Uterus (tissue), 4 donors: ENCODE measurements at places on chromosomes 2 and 18. TPM values are rescaled to one million over a fixed set of nuclear protein-coding genes. Genes with fewer than 3 reads are reported as not detected.

The GPR75 gene
- 2.1 TPM for total RNA-seq

DNA sequence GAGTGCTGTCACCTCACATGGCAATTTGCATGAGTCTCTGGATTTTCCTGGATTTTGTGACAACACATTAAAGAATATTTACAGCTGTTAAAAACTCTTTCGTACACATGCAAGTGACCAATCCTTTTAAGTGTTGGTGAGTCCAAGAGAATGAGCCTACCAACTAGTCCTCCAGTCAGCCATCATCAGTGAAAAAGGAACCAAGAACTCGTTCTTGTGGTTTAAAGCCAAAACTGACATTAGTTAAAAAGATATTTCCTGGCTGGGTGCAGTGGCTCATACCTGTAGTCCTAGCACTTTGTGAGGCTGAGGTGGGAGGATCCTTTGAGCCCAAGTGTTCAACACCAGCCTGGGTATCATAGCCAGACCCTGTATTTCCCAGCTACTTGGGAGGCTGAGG is 215.4 kb upstream of the ITGA4 start:
- H3K4me1 ChIP-seq = no peaks in the 10 kb centered on the region
- no peak overlapping the region for H3K4me3 ChIP-seq
- no peaks in the 10 kb centered on the region for H3K36me3 ChIP-seq
- H3K27ac ChIP-seq = no peak overlapping the region
- H3K27me3 ChIP-seq = no peaks in the 10 kb centered on the region

The PRKRA gene
- total RNA-seq = 67.7 TPM

DNA sequence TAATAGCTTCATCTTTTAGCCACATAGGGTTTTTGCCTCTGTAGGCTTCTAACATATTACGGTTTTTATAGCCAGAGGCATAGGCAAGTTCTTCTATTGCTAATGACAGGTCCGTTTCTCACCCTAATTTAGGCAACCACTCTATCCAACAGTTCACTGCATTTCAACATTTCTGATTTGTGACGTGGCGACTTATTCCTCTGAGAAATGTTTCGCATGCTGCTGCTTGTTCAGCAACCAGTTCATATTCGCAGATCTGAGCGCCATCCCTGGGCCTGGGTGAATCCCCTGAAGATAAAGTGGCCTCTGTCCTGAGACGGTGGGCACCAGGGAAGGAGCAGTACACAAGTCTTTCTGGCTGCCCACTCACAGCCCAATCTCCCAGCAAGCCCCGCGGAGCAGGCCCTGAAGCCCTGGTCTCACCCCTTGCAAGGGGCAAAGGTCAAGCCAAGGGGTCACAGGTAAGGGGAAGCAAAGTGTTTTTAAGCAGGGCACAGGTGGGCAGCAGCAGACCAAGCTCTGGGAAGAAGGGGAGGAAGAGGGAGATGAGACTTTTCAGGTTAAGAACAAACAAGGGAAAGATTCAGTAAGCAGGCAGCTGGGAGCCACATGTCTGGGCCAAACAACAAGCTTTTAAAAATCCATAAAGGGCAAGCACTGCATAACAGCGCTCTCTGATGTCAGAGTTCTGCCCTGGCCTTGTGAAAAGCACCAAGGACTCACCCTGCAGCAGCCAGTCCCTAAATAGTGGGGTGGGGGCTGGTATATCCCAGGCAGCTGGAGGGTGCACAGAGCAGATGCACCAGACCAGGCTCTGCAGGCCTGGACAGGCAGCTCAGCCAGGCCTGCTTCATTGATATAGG is 10.8 kb upstream of the COX7A2L start:
- no peak for DNase-seq
- no peaks in the 10 kb centered on the region for H3K27me3 ChIP-seq
- no peaks in the 10 kb centered on the region for H3K4me1 ChIP-seq
- H3K4me3 ChIP-seq = no peak overlapping the region
- H3K36me3 ChIP-seq = no peaks in the 10 kb centered on the region
- no peak overlapping the region for H3K27ac ChIP-seq

The LYPD6 gene
- 1.5 TPM for total RNA-seq

DNA sequence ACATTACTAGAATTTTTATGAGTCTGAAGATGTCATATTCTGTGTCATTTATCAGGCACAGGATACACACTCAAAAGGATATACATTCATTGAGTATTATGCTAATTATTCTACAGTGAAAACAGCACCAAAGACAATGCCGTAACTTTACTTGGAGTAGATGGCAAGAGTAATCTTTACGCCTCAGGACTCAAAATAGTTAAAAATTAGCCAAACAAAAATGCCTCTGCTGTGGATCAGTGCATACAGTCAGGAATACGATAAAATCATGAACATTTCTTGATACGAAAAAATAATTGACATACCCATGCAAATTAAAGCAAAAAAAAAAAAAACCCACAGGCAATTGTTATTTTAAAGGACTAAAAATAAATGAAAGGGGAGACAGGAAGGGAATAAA is 129.7 kb downstream of the NETO1 start:
- H3K27ac ChIP-seq = no peak overlapping the region
- no peaks in the 10 kb centered on the region for H3K4me1 ChIP-seq
- no peaks in the 10 kb centered on the region for H3K36me3 ChIP-seq
- H3K27me3 ChIP-seq = no peaks in the 10 kb centered on the region
- H3K4me3 ChIP-seq = no peak overlapping the region

DNA sequence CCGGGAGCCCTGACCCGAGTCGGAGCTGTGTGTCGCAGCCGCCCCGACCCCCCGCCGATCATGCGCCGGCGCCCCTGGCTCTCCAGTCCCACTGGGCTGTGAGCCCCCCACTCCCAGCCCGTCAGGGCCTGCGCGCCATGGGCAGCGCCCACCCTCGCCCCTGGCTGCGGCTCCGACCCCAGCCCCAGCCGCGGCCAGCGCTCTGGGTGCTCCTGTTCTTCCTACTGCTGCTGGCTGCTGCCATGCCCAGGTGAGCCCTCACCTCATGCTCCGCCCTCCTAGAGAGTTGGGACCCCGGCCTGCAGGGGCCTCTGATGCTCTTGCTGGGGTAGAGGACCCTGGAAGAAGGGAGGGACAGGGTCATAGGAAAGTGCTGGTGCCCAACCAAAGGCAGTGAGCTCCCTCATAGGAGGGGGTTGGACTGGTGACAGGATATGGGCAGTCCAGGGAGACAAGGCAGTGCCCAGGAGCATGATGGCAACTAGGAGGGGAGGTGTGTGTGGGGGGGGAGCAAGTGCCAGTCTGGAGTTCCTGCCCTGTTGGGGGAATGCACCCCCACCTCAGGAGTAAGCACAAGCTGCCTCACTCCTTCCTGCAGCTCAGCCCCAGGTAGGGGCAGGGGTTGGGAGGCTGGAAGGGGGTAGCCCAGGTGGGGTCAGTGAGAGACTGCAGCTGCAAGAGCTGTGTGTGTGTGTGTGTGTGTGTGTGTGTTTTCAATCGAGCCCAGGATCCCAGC is 375 bp downstream of the WNT10A start:
- no peaks in the 10 kb centered on the region for H3K36me3 ChIP-seq
- peaks cover 12% of the 10 kb centered on the region for H3K4me1 ChIP-seq
- peaks cover 30% of the 10 kb centered on the region for H3K27me3 ChIP-seq
- H3K27ac ChIP-seq = no peak overlapping the region

The PIKFYVE gene
- total RNA-seq = 41.4 TPM
